ENCODE measurements at places on chromosomes 1 and 21. TPM values are rescaled to one million over a fixed set of nuclear protein-coding genes. Genes with fewer than 3 reads are reported as not detected.

The RIMKLA gene
- total RNA-seq, result 8.8 TPM

The YTHDF2 gene
- 78.7 TPM for total RNA-seq

The RCSD1 gene
- total RNA-seq, result 30.9 TPM

The WNT9A gene
- not detected for total RNA-seq

The OR2T35 gene
- not detected for total RNA-seq

The DLGAP3 gene
- 0.71 TPM for total RNA-seq

The ZNF593OS gene
- total RNA-seq, result not detected

The PRELP gene
- not detected for total RNA-seq

The GUCA2A gene
- not detected for total RNA-seq

The BPNT1 gene
- total RNA-seq, result 29.8 TPM

GRCh38 chr1:84946631-84947030 is 50.3 kb downstream of the MCOLN2 start:
- no peak overlapping the region for H3K4me3 ChIP-seq
- peaks cover 21% of the 10 kb centered on the region for H3K36me3 ChIP-seq
- H3K27ac ChIP-seq, result peak overlapping the region; percentile 85
- DNase-seq, result no peak
- peaks cover 9% of the 10 kb centered on the region for H3K4me1 ChIP-seq
- no peaks in the 10 kb centered on the region for H3K27me3 ChIP-seq

- H3K4me3 ChIP-seq, result no peak overlapping the region
- no peaks in the 10 kb centered on the region for H3K36me3 ChIP-seq
- H3K27ac ChIP-seq, result no peak overlapping the region
These were observed 62.9 kb downstream of the IFI44 start for GRCh38 chr1:78712467-78713051.

- no peak for DNase-seq
- H3K27ac ChIP-seq, result no peak overlapping the region
- no peak overlapping the region for H3K4me3 ChIP-seq
- H3K36me3 ChIP-seq, result no peaks in the 10 kb centered on the region
- H3K27me3 ChIP-seq, result no peaks in the 10 kb centered on the region
- no peaks in the 10 kb centered on the region for H3K4me1 ChIP-seq
These were observed 1.8 kb upstream of the PLCH2 start for GRCh38 chr1:2474104-2474844.

DNA sequence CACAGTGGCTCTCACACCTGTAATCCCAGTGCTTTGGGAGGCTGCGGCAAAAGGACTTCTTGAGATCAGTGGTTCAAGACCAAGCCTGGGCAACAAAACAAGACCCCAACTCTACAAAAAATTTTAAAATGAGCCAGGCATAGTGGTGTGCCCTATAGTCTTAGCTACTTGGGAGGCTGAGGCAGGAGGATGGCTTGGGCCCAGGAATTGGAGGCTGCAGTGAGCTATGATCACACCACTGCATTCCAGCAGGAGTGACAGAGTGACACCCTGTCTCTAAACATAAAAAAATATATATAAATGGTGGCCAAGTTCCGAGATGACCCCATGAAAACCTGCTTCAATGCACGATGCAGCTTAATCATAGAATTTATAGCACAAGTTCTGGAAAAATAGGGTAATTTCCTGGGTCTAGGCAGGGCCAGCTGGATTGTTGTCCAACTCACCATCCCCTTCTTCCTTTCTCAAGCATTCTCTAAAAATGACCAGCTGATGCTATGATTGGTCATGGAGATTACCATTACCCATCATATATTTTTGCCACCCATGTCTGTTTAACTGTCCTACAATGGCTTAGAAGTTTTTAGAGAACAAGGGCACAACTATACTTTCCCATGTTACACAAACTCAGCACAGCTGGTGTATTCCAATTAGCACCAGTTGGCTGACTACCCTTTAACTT is 5.3 kb upstream of the GNPAT start:
- H3K27me3 ChIP-seq, result no peaks in the 10 kb centered on the region
- peaks cover 26% of the 10 kb centered on the region for H3K36me3 ChIP-seq
- no peak for DNase-seq

GRCh38 chr1:160432371-160432786 is 32.0 kb downstream of the VANGL2 start:
- DNase-seq, result peak; percentile 81
- no peaks in the 10 kb centered on the region for H3K27me3 ChIP-seq
- peak overlapping the region; percentile 98 for H3K27ac ChIP-seq
- peak overlapping the region; percentile 87 for H3K4me3 ChIP-seq
- peaks cover 19% of the 10 kb centered on the region for H3K36me3 ChIP-seq
- peaks cover 76% of the 10 kb centered on the region for H3K4me1 ChIP-seq

DNA sequence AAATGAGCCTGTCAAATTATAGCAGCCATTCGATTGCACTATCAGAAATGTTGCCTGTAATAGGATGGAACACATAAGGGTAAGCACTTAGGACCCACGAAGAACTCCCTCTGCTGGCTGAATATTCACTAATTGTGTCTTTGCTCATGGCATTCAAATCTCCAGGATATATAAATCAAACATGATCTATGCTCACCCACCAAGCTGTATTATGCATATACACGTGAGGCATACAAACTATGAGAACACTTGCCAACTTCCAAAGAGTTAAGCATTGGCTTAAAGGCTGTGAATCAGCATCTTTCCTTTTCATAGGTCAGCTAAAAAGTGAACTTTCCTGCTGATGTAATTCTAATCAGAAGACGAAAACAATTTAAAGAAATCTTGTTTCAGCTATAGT is 34.5 kb downstream of the TMPRSS15 start:
- no peaks in the 10 kb centered on the region for H3K4me1 ChIP-seq
- no peaks in the 10 kb centered on the region for H3K36me3 ChIP-seq
- H3K27ac ChIP-seq, result no peak overlapping the region
- H3K4me3 ChIP-seq, result no peak overlapping the region
- no peak for DNase-seq

DNA sequence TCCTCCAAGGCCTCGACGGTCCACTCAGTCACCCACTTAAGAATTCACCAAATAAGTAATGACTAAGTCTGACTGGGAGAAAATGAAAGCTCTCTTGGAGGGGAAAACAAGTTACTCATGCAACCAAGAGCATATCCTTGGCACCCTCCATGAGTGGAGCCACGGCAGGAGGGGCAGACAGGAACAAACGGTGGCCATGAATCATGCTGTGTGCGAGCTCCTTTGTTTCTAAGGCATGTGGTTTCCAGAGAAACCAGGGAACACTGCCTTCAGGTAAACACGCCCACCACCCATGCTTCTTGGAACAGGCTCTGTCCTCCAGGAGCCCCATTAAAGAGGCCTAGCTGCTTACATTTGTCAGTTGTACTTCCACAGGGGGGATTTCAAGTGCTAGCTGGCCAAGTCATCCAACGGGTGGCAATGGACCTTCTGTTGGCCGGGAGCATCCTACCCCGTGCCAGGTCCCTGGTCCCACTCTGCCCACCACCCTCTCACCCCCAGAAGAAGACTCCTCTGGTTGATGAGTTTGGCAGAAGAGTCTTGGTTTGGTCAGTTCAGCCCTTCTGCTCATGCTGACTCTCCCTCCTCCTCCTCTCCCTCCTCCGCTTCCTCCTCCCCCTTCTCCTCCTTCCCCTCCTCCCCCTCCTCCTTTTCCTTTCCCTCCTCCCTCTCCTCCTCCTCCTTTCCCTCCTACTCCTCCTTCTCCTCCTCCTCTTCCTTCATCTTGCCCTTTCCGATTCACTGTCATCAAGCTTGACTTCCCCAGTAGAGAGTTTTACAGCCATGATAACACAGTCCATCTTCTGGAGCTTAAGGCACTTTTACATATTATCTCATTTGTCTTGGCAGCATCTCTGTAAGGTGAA is 107.6 kb downstream of the CCDC185 start:
- peaks cover 6% of the 10 kb centered on the region for H3K27me3 ChIP-seq
- DNase-seq, result no peak
- no peak overlapping the region for H3K27ac ChIP-seq
- no peaks in the 10 kb centered on the region for H3K4me1 ChIP-seq

DNA sequence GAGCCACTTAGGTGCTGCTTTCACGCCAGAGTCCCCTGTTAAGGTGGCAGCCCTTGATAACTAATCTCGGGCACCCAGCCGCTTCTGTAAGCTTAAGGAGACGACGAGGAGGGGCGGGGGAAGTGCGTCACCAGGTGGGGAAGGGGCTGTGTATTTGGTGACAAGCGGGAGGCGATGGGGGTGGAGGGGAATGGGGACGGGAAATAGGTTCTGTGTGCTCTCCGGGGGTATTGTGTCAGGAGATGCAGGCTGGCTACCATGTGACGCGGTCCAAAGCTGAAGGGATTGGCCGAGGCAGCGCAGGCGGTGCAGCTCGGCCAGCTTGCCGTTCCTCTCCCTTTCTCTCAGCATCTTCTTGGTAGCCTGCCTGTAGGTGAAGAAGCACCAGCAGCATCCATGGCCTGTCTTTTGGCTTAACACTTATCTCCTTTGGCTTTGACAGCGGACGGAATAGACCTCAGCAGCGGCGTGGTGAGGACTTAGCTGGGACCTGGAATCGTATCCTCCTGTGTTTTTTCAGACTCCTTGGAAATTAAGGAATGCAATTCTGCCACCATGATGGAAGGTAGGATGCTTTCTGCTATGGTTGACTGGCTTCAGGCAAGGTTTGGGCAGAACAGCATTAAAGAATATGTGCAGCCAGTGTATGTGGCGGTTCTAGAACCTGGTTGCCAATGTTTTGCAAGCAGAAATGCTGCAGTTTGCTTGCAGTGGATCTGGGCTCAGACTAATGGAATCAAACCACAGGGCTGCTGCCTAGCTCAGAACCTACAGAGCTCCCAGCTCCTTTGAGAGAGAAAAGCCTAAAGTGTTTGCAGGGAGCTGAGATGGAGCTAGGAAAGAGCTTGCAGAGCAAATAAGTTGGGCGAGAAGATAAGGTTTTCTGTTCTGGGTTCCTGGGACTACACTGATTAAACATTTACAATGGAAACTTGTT is at the start of gene SGIP1:
Gene SGIP1, plus strand, starts transcription at position 350 of the 937 bp plus-strand sequence. Its CDS starts 206 bp downstream, at position 556.
- DNase-seq, result no peak
- no peaks in the 10 kb centered on the region for H3K36me3 ChIP-seq
- peaks cover 39% of the 10 kb centered on the region for H3K27me3 ChIP-seq
- peak within 1 kb of the TSS; percentile 56 for H3K4me3 ChIP-seq
- H3K27ac ChIP-seq, result no peak within 1 kb of the TSS

DNA sequence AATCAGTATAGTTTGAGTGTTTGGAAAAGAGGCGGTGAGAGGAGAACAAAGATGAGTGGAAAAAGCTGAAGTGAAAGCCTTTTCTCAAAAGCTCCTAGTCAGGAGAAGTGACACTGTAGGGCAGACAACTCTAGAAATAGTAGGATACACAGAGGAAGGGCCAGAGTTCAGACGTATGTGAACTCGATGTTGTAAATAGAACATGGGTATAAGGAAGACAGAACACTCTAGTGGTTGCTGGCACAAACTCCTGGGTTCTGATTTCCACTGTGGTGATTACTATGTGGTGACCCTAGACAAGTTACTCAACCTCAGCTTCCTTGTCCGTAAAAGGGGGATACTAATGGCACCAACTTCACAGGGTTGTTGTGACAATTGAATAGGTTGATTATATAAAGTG is 30.2 kb upstream of the MGST3 start:
- H3K4me1 ChIP-seq, result peaks cover 26% of the 10 kb centered on the region
- peaks cover 3% of the 10 kb centered on the region for H3K27me3 ChIP-seq
- DNase-seq, result no peak
- H3K4me3 ChIP-seq, result no peak overlapping the region

GRCh38 chr21:37447288-37447936 is 80.8 kb downstream of the DYRK1A start:
- H3K27ac ChIP-seq, result peak overlapping the region; percentile 41
- H3K27me3 ChIP-seq, result no peaks in the 10 kb centered on the region
- peaks cover 62% of the 10 kb centered on the region for H3K4me1 ChIP-seq
- H3K4me3 ChIP-seq, result peak overlapping the region; percentile 26
- no peak for DNase-seq
- peaks cover 4% of the 10 kb centered on the region for H3K36me3 ChIP-seq

DNA sequence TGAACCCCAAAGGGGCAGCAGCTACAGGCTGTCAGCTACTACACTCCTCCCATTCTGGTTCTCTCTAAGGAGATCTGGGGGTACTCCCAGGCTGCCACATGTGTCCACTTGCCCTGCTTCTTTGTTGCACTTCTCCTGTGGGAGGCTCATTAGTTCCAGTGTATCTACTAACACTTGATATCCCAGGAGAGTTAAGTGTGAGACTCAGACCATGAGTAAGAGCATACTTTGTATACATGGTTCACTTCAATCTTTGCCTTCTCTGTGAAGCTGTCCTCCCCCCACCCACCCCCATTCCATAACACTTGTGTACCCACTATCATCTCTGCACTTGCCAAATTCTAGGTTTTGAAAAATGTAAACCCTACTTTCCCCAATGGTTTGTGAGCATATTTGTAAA is 34.9 kb upstream of the GADD45A start:
- no peak overlapping the region for H3K4me3 ChIP-seq
- H3K27ac ChIP-seq, result no peak overlapping the region
- no peaks in the 10 kb centered on the region for H3K36me3 ChIP-seq

GRCh38 chr21:35506352-35506751 is 457.2 kb upstream of the RUNX1 start:
- peaks cover 27% of the 10 kb centered on the region for H3K27me3 ChIP-seq
- no peaks in the 10 kb centered on the region for H3K36me3 ChIP-seq
- no peak overlapping the region for H3K4me3 ChIP-seq
- H3K4me1 ChIP-seq, result peaks cover 45% of the 10 kb centered on the region
- DNase-seq, result no peak

- H3K27me3 ChIP-seq, result peaks cover 13% of the 10 kb centered on the region
- DNase-seq, result no peak
- H3K27ac ChIP-seq, result no peak overlapping the region
These were observed 5.4 kb downstream of the CLCC1 start for GRCh38 chr1:108957888-108958287.

DNA sequence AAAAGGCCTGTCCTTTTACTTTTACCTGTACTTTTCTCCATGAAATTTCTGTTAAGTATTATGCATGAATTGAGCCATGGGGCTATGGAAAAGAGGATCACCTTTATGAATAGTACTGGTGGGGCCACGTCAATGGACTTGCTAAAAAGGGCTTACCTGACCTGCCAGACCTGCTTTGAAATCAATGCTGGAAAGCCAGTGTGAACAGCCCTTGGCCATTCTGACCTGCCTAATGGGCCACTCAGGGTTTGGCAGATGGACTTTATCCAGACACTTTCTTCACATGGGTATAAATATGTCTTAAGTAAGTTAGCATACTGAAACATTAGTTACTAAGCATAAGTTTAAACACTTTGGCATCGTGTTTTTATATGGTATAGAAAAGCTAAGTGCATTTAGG is 8.3 kb upstream of the GUK1 start:
- H3K36me3 ChIP-seq, result no peaks in the 10 kb centered on the region
- no peak overlapping the region for H3K4me3 ChIP-seq
- no peak overlapping the region for H3K27ac ChIP-seq
- H3K4me1 ChIP-seq, result peaks cover 2% of the 10 kb centered on the region

DNA sequence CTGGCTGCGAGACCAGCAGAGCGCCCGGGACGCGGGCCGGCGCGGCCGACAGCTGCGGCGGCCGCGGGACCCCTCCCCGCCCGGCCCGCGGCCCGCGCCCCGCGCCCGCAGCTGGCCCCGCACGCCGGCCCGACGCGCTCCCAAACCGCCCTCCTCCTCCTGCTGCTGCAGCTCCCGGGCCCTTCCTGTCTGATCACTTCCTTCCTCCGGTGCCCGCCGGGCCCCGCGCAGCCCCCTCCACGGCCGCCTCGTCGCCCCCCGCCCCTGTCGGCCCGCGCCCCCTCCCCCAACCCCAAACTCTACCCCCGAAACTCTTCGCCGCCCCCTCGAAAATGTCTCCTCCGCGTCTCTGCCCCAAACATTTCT is 594 bp downstream of the LUZP1 start:
- no peaks in the 10 kb centered on the region for H3K27me3 ChIP-seq
- H3K27ac ChIP-seq, result peak overlapping the region; percentile 64

- no peak overlapping the region for H3K4me3 ChIP-seq
- peaks cover 17% of the 10 kb centered on the region for H3K27me3 ChIP-seq
- H3K36me3 ChIP-seq, result no peaks in the 10 kb centered on the region
- no peak overlapping the region for H3K27ac ChIP-seq
- H3K4me1 ChIP-seq, result no peaks in the 10 kb centered on the region
These were observed 296.5 kb downstream of the SIPA1L2 start for GRCh38 chr1:232333419-232333767.

Data from natural killer cell treated with Interleukin-12 subunit alpha and Interleukin-12 subunit beta and Interleukin-15 and Interleukin-18, amount 100 ng/mL, for 72 hours (primary cell).